ENCODE measurements at places on chromosomes 4 and X.
A peak's percentile ranks its signal among the peaks of the same experiment; 100 is the strongest.

DNA sequence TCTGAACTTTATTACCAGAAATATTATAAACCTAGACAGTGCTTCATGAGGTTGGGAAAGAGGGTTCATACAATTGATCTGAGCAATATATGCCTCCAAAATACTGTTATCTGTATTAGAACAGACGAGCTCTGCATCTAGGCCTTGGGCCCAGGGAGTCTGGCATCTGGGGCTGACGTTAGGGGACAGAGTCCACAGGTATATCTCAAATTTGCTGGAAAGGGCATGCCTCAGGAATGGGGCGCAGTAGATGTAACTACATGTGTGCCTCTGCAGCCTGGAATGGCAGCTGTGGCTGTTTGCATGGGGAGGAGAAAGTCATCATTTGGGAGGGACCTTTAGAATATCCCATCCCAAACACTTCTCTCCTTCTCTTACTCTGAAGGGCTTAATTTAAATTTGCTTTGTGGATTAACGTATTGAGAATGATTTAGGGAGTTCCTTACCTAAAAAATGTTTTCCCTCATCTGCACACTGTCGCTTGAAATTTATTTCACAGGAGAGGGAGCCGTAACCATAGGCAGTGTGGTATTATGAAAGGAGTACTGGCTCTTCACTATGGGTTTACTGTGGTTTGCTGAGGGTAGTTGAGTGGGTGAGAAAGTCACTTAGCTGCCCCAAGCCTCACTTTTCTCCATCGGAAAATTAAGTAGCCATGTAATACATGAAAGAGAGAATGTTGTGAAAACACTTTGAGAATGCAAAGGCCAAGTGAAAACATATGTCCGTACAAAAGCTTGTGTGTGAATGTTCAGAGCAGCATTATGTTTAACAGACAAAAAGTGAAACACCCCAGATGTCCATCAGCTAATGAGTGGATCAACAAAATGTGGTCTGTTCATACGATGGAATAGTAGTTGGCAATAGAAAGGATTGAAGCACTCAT is 5.9 kb downstream of the ADD1 start:
- no peak for DNase-seq

DNA sequence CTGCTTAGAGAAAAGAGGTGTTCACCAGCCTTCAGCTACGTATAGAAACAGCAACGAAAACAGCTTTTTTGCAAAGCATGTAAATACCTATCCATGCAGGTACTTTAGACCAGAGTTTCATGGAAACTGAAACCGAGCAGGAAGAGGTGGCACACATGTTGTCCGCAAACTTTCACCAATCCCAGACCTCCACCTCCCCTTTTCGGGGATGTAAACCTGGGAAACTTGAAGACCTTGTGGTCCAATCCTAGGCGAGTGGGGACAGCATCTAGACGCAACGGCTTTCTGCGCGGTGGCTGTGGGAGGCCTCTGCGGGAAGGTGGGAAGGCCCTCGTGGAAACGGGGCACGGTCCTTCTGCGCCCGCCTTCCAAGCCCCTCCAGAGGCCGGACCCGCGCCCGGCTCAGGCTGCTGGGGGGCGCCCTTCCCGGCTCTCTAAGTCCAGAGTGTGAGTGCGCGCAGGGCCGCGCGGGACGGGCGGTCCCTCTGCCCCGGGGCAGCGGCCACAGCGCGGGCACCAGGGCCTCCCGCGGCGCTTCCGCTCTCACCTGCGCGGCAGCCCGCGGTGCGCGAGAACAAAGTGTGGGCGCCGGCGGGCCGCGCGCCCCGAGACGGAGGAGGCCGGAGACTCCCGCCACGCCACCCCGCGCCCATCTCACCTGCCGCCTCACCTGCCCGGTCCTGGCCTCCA is 830 bp upstream of the SHROOM2 start:
- no peak for DNase-seq

DNA sequence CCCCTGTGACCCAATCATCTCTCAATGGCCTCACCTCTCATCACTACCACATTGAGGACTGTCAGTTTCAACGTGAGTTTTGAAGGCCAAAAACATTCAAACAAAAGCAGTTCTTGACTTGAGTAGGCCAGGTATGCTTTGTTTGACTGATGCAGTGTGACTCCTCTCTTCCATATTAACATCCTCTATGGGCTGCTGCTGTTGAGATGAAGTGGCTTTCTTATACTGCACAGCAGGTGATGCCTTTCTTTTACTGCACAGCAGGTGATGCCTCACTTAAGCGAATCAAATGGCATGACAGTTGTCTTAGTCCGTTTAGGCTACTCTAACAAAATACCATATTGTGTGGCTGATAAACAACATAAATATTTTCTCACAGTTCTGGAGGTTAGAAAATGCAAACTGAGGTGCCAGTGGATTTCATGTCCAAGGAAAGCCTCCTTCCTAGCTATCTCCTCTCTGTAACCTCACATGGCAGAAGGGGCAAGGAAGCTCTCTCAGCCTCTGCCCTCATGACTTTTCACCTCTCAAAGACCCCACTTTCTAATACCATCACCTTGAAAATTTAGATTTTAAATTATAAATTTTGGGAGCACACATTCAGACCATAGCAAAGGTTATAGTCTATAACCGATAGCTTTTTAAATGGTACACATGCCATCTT is 2267.9 kb upstream of the AGA start:
- DNase-seq: no peak

- peak; percentile 42 for DNase-seq
Measured at GRCh38 chrX:13506574-13506973, 62.8 kb upstream of the EGFL6 start.

- DNase-seq: no peak
Measured at GRCh38 chrX:10177601-10178000, 20.8 kb downstream of the CLCN4 start.

GRCh38 chr4:93842601-93843252 is 14.2 kb downstream of the ATOH1 start:
- DNase-seq: no peak

- no peak for DNase-seq
Measured at GRCh38 chr4:164378361-164378760, 375.6 kb upstream of the SMIM31 start.

DNA sequence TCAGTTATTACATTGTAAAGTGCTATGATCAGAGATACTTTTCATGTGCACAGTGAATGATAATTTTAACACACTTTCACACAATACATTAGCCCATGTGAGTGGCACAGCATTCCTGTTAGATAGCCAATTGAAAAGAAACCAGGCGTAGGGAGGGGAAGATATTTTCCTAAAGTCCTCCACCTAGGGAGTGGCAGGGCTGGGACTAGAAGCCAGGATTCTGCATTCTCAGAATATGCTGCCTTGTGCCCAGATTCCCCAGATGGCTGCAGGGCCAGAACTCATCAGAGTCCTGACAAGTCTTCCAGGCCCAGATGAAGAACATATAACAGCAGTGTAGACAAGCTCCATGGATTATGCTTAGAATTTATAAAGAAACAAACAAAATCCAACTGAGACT is 350.2 kb downstream of the AFF2 start:
- no peak for DNase-seq

DNA sequence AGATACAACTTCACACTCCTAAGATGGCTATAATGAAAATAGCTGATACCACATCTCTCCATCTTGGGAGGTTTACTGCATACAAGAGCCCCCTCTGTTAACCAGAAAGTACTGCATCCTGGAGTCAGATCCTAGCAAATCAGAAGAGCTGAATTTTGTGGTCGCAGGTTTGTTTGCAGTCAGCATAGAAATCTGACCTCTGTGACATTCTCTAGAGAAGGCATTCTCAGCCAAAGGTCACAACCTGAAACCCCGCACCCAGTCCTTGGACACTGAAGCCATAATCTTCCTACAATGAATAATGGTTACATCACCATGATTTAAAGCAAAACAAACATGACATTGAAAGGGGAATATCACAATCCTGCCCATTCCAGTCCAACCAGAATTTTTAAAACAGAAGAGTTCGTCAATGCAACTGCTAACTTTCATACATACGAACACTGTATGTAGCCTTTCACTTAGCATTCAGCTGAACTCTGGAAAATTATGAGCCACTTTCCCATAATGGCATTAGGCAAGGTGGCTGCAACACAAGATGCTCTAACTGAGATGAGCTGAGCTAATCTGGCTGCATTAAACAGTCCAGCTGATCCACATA is 17.6 kb downstream of the HS6ST2 start:
- DNase-seq: no peak

DNA sequence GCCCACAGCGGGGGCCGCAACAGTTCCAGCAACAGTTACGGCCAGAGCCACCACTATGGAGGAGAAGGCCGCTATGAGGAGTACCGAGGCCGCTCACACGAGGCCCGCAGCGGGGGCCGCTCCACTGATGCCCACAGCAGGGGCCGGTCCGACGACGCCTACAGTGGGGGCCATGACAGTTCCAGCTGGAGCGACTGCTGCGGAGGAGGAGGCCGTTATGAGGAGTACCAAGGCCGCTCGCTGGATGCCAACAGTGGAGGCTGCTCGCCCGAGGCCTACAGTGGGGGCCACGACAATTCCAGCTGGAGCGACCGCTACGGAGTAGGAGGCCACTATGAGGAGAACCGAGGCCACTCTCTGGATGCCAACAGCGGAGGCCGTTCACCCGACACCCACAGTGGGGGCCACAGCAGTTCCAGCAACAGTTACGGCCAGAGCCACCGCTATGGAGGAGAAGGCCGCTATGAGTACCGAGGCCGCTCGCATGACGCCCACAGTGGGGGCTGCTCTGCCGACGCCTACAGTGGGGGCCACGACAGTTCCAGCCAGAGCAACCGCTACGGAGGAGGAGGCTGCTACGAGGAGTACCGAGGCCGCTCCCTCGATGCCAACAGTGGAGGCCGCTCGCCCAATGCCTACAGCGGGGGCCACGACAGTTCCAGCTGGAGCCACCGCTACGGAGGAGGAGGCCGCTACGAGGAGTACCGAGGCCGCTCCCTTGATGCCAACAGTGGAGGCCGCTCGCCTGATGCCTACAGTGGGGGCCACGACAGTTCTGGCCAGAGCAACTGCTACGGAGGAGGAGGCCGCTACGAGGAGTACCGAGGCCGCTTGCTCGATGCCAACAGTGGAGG is 1.7 kb downstream of the RBMXL3 start:
- DNase-seq: no peak

DNA sequence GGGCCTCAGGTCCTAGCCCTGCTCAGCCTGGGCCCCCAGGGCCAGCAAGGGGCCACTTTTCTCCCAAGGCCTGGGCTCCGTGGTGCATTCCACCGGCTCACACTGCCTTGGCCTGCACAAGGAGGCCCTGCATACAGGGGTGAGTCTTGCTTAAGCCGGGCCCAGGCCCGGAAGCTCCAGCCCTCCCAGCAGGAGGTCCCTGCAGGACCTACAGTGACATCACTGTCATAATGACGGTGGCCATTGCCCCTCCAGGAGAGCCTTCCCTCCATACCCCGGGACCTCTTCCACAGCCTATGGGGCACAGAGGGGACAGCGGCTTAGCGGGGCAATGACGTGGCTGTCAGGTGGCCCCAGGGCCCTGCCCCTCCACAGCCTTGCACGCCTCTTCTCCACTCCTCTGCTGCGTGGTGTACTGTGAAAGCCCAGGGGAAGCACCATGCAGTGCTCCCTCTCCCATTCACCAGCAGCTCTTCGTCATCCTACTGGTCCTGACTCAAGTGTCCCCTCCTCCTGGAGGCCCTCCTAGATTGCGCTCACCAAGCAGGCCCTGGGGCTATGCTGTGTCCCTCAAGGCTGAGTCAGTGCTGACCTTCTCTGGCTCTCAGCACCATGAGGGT is 32.3 kb upstream of the AFAP1 start:
- no peak for DNase-seq

GRCh38 chrX:149198980-149199732 is 305.9 kb downstream of the IDS start:
- DNase-seq: no peak

DNA sequence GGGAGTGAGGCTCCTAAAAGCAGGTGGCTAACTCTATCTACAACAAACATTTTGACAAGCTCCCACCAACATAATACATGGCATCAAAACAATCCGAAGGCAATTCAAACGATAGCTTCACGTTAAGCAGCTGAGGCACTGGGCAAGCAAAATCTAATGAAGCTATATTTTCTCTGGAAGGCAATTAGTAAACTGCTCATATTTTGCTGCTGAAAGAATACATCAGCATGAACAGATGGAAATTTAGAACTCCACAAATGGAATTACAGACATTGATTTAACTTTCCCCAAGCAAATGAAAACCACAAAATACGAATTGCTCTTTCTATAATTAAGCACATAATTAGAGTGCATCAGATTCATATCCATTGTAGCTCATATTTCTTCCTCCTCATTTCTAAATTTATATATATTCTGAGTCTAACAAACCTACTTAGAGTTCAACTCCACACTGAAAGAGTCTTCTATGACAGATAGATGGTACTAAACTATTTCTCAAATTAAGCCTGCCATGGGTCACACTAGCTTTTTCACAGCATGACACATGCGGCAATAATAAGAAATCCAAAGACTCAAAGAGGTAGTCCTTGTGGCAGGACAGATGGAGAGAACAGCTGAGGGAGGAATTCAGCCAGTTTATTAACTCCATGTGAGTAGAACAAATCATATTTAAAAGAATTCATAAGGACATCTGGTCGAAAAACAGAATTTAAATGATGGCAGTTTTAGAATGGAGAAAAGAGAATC is 305.4 kb downstream of the MAPK10 start:
- no peak for DNase-seq

- no peak for DNase-seq
Measured at GRCh38 chr4:149292425-149293007, 523.1 kb downstream of the IQCM start.

DNA sequence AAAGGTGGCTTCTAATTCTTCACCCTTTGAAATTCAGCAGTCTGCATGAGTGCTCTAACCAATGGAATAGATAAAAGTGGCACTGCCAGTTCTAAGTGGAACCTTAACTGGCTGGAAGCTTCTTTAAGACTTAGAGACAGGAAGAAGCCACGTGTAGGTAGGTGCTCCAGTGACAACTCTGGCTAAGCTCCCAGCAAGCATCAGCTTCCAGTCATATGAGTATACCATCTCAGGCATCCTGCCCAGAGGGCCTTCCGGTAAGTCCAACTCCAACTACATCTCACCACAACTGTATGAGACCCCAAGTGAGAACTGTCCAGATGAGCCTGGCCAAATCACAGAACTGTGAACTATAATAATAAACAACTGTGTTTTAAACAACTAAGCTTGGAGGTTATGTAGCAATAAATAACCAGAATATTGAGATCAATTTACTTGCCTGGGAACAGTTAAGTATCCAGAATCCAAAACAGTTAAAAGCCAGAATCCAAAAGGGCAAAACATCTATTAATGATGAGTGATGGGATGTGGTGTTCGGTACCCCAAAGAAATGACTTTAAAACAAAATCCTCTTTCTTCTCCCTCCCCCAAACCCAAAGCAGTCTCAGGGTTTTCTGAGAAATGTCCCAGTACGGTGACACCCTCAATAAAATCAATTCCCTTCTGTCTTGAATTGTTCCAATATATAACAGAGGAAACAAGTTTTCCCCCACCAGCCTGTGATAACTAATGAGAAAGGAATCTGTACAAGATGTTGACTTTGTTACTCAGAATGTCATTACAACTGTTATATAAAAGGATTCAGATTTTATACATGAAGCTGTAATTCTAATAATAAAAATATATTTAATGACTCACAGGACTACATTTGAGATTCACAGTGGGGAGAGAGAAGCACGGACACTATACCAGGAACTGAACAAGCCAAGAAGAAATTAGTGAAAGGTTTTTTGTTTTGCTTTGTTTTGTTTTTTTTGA is 4.2 kb downstream of the TSPAN5 start:
- DNase-seq: no peak

Measured in stimulated activated CD4-positive, alpha-beta T cell treated with anti-CD3 and anti-CD28 coated beads, Interleukin-12 subunit alpha, Interleukin-12 subunit beta, amount 100 ng/mL, for 48 hours (primary cell).